ENCODE measurements at places on chromosomes 3 and 15.
A peak's percentile ranks its signal among the peaks of the same experiment; 100 is the strongest.

- DNase-seq, result no peak
Observed at GRCh38 chr3:133113927-133114597, 75.9 kb downstream of the TMEM108 start.

DNA sequence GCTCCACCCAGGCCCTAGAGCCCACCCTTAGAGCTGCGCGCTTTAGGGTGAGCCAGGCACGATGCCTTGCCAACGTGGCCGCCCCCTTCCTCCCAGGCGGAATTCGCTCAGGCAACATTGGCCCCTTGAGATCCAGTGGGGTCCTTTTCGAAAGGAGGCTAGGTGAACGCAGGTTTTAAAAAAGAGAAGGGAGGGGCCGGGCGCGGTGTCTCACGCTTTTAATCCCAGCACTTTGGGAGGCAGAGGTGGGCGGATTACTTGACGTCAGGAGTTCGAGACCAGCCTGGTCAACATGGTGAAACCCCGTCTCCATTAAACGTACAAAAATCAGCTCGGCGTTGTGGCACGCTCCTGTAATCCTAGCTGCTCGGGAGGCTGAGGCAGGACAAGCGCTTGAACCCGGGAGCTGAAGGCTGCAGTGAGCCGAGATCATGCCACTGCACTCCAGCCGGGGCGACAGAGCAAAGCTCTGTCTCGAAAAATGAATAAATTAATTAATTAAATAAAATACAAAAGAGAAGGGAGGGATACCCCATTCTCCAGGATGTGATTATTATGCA, 984 bp upstream of the RPP25 start:
- DNase-seq, result no peak

GRCh38 chr3:97297032-97297431, 467.5 kb upstream of the ARL6 start:
- DNase-seq, result no peak

- peak; percentile 95 for DNase-seq
Observed at GRCh38 chr3:5122030-5122740, at the start of gene ARL8B. Gene ARL8B, plus strand, starts transcription at chr3:5122292. Its CDS starts 174 bp downstream, at chr3:5122466.
